Stimulated activated CD4-positive, alpha-beta T cell treated with anti-CD3 and anti-CD28 coated beads, Interleukin-1b, Interleukin-23, amount 100 ng/mL, for 24 hours (primary cell): ENCODE measurements at places on chromosomes 2 and 18.
A peak's percentile ranks its signal among the peaks of the same experiment; 100 is the strongest.

GRCh38 chr2:162720559-162721271 is 117.9 kb downstream of the KCNH7 start:
- no peak for DNase-seq

- no peak for DNase-seq
Measured at GRCh38 chr2:26528836-26529235, 50.9 kb upstream of the OTOF start.

- no peak for DNase-seq
Measured at GRCh38 chr2:207423886-207424285, 105.9 kb upstream of the CREB1 start.

- DNase-seq = no peak
Measured at GRCh38 chr2:33848486-33848885, 249.4 kb upstream of the FAM98A start.

GRCh38 chr18:22856870-22857269 is 76.3 kb upstream of the RBBP8 start:
- DNase-seq = no peak

DNA sequence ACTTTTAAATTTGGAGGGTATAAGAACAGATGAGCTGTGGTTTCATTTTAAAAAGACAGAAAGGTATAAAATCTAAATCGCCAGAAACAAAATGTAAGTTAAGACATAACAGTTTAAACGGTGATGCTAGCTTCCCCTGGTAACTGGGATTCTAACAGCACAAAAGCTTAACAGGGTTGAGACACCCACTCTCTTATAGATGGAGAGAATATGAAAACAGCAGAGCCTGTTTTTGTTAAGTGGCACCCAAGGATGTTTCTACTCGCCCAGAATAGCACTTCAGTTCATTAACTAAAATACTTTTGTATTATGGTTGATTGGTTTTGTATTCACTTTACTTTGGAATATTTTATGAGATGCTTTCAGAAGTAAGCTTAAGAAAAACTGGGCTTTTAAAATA is 151.9 kb upstream of the RND3 start:
- no peak for DNase-seq

DNA sequence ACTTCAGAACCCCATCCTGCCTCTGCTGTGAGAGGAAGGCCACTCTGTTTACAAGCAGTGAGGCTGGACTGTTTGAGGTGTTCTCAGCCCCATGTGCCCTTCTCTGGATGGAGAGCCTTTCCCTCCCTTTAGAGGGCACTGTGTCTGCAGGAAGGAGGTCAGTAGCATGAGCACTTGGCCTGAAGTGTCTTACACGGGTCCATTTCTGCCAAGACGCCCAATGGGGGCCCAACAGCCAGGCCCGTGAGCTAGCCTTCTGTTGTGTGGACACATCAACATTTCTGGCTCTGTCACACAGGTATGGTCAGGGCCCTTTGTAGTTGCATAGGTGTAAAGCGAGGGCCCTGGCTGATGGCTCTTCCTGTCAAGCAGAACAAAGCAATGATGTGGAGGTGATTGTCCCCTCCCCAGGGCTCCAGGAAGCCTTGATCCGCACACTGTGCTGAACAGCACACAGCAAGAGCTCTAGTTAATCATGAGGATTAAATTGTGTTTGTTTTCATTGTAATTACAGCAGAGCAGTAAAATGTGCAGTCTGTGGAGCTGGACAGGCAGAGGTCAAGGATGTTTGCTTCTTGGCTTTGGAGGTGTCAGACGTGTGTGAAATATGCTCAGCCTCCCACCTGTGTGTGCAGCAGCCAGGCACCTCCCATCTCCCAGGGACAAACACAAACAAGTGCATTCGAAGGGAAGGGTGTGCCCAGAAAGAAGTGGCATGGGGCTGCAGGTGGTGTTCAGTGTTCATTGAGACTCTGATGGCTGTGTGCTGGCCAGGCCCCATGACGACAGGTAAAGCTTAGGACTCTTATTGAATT is 132.1 kb downstream of the SH3RF3 start:
- DNase-seq = no peak

DNA sequence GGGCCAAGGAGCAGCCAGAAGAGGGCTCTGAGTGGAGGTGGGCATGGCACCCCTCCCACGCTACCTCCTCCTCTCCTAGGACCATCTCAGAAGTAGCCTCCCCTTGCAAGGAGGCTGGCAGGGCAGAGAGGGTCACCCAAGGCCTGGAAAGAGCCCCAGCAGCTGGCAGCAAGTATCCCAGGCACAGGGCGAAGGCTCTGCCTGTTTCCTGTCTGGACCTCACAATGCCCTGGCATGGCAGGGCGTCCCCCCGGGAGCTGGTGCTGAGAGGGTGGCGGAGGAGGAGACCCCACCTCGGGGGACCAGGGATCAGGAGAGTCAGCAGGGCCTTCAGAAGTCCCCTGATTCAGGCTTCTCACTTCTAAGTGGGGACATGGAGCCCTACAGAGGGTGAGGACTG is 66.2 kb upstream of the TAF1B start:
- no peak for DNase-seq

DNA sequence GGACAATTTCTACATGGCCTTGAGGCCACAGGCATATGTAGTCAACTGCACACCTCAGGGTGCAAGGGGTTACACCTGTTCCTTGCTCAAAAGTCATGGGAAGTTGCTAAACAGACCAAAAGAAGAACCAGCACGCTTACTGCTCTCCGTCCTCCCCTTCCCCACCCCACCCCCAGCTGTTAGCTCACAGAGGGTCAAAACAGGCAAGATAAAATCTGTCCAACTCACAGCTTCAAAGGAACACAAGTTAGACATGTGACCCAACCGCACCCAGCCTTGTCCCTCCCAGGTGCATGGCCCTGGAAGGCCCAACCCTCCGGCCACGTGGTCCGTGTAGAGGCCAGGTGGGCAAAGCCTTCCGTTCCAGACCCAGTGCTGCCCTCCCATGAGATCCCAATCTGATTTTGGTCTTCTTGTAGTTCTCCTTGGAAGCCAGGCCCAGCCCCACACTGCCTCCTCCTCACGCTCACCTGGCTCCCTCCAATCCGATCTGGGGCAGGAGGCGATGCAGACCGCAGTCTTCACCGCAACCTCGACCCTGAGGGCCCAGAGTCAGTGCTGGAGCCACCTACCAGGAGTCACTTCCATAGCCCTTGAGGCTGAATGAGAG is 14.5 kb upstream of the ASPRV1 start:
- no peak for DNase-seq

GRCh38 chr2:112814278-112814677 is 22.3 kb downstream of the IL1B start:
- no peak for DNase-seq

DNA sequence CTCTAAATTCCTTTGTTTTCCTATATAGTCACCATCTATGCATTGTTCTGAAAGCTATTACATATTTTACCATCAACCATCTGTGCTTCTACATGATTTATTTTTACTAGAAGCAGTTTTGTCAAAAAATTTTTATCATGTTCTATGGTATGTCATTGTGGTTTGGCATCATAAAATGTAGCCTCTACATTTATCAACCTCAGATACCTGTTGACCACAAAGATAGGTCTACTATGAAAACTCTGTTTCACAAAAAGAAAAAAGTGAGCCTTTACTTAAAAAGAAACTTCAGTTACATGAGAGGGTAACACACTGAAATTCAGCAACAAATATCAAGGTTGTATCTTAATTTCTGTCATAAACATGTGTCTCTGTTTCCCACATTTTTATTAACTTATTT is 3.7 kb downstream of the BCL2 start:
- no peak for DNase-seq

GRCh38 chr2:218378053-218378452 is 4.0 kb upstream of the SLC11A1 start:
- DNase-seq = no peak

- DNase-seq = no peak
Measured at GRCh38 chr2:20071397-20072383, 20.3 kb upstream of the LAPTM4A start.

- no peak for DNase-seq
Measured at GRCh38 chr2:176585791-176586190, 316.5 kb downstream of the MTX2 start.

GRCh38 chr2:39779927-39780326 is 869 bp upstream of the THUMPD2 start:
- no peak for DNase-seq

DNA sequence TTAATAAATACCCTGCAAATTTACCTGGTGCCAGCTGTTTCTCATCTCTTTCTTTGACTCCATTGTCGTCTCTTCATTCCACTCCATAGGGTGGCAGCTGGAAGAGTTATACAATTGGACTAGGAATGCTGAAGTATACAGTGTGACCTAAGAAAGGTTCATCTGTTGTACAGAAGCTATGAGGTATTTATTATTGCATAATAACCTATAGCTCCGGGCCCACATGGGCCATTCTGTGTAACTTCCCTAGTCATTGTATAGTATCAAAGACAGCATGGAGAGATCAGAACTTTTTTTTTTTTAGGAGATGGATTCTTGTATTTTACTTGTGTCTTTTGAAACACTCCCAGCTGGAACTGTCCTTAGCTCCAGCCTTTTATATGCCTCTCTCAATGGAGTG is 26.2 kb downstream of the BMP10 start:
- DNase-seq = no peak

- no peak for DNase-seq
Measured at GRCh38 chr18:76619261-76619620, 124.2 kb upstream of the ZNF516 start.

DNA sequence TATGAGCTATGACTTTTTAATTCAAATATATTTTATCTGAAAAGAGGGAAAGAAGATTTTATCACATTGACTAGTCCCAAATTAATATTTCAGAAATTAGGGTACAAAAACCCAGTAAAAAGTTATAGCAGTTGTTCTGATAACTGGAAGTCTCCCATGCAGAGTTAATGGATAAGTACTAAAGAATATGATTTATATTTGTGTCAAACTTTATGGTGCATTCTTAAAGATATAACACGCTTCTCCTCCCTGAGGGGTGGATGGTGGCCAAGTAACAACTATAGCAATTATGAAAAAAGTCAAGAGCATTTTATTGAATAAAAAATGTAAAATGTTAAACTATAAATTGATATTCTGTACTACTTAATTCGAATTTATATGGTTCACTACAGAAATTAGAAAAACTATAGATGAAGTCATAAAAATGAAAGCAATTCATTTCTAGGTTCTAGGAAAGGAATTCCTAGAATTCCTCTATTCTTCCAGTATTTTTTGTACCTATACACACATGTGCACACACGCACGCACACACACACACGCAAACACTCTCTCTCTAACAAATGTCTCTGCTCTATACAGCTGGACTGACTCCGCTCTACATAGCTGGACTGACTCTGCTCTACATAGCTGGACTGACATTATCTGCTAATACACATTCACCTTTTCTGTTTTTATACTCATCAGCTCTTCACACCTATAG is 111.3 kb downstream of the PRELID3A start:
- no peak for DNase-seq

GRCh38 chr2:229634601-229635370 is 79.6 kb downstream of the DNER start:
- DNase-seq = no peak

GRCh38 chr2:174122185-174122584 is 126.1 kb downstream of the OLA1 start:
- DNase-seq = no peak

GRCh38 chr2:169225906-169226305 is 136.4 kb downstream of the LRP2 start:
- no peak for DNase-seq

GRCh38 chr2:187497858-187498463 is 49.9 kb upstream of the CALCRL start:
- DNase-seq = no peak

DNA sequence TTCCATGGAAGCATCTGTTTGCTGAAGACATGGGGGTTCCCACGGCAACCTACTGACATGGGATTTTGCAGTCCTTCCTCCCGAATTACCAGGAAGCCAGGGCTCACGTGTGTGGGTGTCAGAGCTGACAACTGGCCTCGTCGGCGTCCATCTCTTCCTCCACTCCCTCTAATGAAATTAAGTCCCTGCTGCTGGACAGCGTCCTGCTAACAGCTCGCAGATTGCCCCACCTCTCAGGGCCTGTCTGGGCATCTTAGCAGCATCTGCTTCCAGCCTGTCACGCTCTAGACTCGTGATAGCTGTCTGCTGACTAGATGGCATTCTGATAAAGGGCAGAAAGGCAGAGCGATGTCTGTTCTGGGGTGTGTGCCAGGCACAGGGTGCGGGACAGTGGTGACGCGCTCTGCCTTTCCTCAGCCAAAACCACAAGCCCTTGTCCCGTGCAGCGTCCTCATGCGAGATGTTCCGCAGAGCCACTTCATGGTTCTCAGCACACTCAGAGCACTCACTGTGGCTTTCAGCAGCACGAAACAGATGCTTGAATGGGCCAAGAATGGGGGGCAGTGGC is 161.1 kb downstream of the ARL4C start:
- DNase-seq = no peak

DNA sequence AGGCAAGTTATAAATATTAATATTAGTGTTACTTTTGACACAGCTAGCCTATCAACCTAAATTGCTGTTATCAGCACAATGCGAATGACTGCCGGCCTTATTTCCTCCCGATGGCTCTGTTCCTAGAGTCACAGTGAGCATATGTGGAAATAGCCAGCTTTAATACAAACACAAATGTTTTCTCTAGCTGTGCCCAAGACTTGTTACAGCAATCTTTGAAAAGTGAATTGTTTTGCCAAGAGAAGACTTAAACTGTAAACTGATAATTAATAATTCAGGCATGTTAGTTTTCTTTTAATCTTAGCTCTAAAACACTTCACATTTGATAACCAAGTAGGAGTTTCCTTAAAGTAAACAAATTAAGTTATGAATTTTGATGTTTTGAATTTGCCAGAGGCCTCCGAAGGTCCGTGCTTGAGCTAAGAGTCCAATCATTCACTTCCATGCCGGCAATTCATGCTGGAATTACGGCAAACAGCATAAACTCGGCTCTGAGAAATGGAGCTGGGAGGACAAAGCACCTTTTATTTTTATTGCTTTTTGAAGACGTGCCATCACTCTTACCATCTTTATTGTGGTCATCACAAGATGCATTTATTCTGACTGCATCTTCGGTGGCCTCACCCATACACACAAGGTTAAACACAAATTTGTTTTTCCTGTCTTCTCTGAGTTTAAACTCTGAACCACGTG is 184.5 kb upstream of the CWC22 start:
- no peak for DNase-seq

- no peak for DNase-seq
Measured at GRCh38 chr2:216477283-216478035, 21.2 kb upstream of the RPL37A start.

- no peak for DNase-seq
Measured at GRCh38 chr2:121665504-121665903, 16.2 kb upstream of the CLASP1 start.

- DNase-seq = no peak
Measured at GRCh38 chr2:177289824-177290628, 25.5 kb upstream of the NFE2L2 start.

GRCh38 chr2:113967272-113967671 is 77.4 kb downstream of the ACTR3 start:
- DNase-seq = no peak

- DNase-seq = peak; percentile 14
Measured at GRCh38 chr18:2656237-2656980, 883 bp downstream of the SMCHD1 start.

GRCh38 chr2:141582213-141582612 is 548.6 kb downstream of the LRP1B start:
- DNase-seq = no peak

DNA sequence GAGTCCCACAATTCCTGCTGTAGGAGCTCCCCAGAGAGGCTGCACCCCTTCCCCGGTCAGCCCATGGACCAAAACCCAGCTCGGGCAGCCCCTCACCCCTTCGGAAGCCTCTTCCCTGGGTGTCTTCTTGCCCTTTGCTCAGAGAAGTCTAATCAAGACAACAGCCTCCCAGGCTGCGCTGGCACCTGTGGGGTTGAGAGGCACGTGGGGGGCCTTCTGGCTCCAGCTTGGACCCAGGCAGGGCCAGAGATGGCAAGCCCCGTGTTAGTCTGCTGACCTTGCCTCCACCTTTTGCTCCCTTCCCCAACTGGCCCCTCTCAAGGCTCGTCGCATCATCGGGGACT is 10.4 kb downstream of the SLC4A3 start:
- no peak for DNase-seq
